NCI-H1105 treated with DMSO at 0.1 percent for 48 hours (cell line): ENCODE measurements at places on chromosomes 11 and 22.

DNA sequence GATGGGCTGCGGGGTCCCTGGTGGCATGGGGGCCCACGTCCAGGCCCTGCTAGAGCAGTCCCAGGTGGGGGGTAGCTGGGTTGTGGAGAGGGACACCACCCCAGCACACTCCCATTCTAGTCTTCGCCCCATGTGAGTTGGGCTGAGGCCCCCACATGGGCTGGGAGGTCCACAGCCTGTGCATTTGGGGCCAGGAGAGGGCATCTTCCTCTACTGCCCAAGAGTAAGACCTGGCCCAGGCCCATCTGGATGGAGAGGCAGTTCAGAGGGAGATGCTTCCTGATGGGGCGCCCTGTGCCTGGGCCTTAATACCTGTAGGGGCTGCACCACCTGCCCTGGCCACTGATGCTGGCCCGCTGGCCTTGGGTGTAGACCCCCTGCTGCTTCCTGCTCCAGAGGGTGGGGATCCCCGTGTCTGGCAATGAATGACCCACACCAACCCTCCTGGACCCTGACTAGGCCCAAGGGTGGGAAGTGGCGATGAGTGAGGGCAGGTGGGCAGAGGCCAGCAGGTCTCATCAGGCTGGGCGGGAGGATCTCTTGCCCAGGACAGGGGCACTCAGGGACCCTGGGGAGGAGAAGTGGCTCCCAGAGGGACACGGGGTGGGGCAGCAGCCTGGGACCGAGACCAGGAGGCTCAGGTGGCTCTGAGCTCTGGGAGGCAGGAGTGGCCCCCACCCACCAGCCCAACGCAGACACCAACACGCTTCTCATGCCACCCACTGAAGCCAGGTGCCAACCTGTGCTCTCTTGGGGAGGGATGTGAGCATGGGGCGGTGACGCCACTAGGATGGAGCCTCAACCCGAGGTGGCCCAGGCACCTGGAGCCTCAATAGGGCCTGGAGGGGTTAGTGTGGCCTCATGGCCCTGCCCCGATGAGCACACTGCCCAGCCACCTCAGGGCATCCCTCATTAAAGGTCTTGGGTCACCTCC, 17.4 kb upstream of the GNB1L start:
- no peak for DNase-seq

DNA sequence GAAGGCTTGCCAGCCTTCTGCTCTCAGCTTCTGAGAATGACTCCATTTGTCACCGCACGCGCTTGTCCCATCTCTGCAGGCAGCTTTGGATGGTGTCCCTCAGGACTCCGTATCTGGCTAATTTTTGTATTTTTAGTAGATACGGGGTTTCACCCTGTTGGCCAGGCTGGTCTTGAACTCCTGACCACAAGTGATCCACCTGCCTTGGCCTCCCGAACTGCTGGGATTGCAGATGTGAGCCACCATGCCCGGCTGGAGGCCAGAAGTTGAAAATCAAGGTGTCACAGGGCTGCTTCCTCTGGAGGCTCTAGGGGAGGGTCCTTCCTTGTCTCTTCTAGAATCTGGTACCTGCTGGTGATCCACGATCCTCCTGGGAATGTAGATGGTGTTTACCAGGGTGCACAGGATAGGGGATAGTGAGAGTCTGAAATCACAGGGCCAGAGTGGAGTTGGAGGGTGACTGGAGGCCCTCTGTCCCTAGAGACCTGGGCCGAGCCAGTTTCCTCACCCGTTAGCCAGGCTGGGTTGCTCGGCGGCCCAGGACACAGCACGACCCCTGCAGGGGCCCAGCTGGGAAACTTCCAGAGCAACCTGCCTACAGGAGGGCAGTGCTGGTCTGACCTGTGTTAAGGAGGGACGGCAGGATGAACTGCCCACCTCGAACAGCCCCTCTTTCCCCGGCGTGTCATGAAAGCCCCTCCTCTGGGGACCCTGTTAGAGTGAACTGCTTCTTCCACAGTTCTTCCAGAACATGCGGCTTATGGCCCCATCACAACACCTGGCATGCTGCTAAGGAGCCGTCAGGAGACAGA, 48.9 kb upstream of the SHANK2 start:
- DNase-seq: no peak

DNA sequence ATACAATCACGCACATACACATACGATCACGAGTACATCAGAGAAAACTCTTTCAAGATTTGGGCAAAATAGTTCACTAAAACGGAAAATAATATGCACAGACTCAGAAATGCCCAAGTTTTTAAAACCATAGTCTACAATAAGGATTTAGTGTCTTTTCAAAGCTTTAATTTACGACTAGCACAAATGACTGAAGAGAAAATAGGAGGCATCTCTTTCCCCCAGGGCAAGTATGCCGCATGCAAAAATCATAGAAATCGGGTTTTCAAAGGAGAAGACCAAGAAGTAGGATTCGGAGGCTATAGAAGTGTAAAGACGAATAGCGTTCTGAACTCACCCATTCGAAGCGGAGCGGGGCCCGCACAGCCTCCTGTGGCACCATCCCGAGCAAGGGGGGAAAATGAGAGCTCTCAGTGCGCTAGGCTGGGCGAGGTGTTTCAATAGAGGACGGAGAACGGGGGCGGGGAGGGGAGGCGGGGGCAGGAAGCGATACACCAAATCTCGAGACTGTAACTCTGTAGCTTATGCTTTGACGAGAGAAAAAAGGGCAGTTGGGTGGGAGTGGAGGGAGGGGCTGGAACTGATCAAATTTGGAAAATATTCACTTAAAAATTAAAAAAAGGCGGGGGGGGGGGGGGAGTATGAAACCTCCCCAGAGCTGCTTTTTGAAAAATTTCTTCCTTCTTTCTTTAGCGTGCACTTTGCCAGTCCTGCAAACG, 15.8 kb downstream of the BLID start:
- no peak for DNase-seq

DNA sequence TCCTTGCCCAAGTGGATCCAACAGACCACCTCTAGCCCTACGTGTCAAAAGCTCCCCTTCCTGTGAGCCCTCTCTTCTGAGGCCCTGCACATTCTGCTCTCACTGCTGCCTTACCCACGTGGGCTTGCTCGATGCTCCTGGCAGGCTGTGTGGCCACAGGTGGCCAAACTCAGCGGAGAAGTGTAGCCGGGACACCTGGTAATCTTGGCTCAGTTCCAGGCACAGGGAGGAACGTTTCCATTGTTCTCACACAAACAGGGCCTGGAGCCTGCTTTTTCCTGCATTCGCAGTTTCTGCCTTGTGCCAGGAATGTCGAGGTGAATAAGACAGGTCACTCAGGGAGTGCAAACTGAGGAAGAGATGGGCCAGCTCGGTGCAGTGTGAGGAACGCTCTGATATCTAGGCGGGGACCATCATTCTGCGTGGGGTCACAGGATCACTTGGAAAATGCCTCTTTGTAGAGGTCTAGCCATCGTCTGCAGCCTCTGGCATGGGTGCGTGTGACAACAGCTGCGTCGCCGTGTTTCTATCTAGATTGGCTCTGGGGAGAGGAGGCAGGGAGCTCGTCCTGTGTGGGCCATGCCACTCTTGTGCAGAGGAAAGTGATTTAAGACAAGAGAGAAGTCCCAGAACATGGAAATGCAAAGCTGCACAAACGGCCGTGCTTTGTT, 127.6 kb upstream of the PARVA start:
- DNase-seq: peak; percentile 98

- DNase-seq: no peak
Measured at GRCh38 chr22:29870574-29870973, 12.4 kb upstream of the MTMR3 start.

DNA sequence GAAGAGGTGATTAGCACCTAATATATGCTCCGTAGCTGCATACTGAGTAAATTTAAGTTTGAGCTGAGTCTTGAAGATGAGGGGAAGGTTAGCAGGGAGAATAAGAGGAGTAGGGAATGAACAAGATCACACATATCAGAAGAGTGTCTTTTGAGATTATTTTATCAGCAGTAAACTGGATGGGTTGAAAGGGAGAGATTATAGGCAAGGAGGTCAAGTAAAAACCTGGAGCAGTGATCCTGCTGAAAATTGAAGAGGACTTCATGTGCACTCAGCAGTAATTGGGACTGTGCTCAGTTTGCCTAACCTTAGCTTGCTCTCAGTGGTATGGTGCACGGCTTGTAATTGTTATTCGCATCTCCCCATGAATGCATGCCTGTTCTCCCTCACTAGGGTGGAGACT, 79.5 kb upstream of the PICALM start:
- no peak for DNase-seq

GRCh38 chr11:102580185-102580951, 44.8 kb downstream of the MMP20 start:
- DNase-seq: no peak

DNA sequence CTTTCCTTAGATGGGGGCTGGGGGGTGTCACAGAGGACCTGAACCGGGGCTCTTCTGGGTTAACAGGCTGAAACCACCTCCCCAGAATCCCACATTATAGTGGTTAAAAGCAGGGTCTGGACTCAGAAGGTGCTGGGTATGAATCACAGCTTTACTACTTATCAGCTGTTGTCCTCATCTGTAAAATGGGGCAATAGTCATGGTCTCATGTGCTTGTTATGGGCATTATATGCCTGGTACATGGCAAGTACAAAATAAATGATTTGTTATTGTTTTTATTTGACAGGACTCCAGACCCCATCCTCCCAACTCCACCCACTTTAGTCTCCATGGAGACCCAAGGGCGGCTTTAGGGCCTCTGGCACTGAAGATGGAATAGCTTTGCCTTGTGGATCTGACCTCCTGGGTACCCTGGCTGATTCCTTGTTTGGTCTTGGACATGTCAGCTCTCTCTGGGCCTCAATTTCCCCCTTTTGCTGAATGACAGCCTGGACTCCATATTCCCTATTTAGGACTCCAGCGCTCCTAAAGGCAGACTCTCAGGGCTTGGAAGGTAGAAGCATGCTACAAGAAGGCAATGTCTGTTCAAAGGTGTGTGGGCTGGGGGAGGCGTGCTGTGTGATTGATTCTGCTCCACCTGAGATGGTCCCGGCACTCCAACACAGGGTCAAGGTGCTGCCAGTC, 812 bp upstream of the SMTN start:
- no peak for DNase-seq

- DNase-seq: no peak
Measured at GRCh38 chr11:109735128-109735527, 313.1 kb downstream of the C11orf87 start.

- DNase-seq: no peak
Measured at GRCh38 chr11:77055101-77055561, 11.6 kb upstream of the CAPN5 start.

GRCh38 chr11:199004-199581, 6.2 kb downstream of the SCGB1C1 start:
- DNase-seq: no peak

DNA sequence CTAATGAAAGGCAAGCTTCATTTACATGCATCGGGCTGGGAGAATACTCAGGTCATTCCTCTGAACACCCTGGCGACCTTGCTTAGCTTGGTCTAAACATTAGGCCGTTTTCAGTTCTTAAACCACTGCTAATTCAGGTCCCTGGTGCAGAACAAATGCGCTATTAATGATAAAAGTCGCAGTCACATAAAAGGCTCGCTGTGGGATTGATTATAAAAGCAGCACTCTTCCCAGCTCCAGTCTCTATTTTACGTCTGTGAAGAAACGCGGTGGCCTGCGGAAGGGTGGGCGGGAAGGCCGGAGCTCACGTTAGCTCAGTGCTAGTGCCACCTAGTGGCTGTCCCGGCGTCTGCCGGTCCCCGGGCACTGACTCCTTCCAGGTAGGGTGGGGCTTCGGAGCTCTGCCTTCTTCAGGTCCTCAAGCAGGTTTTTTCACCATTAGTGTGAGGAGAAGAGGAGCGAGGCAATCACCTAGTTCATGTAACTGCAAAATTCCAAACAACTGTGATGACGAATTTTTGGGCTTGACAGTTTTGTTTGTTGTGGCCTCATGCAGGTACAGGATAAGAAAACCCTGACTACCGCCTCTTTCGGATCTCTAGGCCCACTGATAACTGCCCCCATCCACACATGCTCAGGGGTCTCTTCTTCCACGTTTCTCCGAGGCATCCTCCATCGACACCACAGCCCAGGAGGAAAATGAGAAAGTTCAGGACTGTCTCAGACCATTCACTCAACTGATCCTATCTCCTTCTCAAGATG, 66.5 kb upstream of the CLMP start:
- DNase-seq: peak; percentile 26

DNA sequence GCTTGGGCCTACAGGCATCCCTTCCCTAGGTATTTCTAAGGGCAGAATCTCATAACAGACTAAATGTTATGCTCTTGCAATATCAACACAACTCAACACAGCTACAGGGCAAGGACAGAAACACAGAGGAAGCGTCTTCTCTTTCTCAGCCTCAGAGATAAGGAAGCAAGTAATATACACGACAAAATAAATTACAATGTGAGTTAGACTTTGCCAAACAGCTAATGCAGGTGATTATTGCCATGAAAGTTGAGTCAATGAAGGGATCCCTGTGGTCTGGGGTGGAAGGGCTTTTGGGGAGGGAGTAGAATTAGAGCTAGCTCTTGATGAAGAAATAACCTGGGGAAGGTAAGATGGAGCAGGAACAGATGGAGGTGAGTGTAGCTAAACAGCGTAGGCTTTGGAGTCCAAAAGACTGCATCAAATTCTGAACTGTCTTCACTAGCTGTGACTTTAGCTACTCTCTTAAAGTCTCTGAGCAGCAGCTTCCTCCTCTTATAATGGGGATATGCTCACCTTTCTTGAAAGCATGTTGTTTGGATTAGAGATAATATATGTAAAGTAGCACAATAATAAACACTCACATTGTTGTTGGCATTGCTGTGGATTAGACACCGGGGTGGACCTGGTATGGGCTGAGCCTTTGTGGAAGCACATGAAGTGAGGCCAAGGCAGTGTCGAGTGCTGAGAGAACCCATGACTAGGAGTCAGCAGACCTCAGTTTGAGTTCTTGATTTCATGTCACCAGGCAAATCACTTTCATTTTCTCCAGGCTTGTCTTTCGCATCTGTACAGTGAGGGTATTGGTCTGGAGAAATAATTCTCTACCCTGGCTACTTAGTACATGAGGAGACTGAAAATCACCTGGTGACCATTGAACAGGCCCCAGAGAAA, 41.0 kb upstream of the AQP11 start:
- DNase-seq: no peak

DNA sequence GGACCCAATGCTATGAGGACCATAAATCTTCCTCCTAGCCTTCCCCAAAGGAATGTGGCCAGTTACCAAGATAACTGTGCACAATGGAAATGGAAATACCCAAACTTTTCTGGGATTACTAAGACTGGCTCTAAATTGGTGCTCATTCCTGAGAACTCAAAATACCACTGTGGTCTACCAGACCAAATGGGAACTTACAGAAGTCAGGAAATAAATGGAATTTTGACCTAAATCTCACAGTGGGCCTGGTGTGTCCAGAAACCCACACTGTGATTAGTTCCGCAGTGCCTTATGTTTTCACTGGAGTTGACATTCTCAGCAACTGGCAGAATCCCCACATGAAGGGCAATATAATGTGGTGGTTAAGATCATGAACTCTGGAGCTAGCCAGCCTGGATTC, 99.4 kb upstream of the ZC3H12C start:
- DNase-seq: no peak

- no peak for DNase-seq
Measured at GRCh38 chr11:69367211-69367964, 73.4 kb downstream of the MYEOV start.

DNA sequence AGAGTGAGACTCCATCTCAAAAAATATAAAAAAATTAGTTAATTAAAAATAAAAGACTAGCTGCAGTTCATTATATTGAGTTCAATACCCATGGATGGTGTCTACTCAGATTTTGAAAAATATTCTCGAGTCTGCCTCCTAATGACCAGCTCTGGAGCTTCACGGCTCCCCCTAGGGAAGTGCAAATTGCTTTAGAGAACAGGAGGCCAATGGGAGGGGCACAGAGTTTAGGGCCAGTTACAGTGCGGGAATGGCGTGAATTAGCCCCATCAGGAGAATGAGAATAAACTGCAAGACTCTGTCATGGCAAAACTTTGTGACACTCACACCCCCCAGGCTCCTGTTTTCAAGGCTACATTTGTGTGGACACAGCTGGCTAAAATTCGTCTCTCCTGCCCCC, 4.6 kb downstream of the FGF4 start:
- no peak for DNase-seq
